NCI-H187 (cell line): ENCODE measurements at places on chromosomes 11 and 22.

- DNase-seq = no peak
Observed at GRCh38 chr11:907668-908067, 2.9 kb downstream of the CHID1 start.

DNA sequence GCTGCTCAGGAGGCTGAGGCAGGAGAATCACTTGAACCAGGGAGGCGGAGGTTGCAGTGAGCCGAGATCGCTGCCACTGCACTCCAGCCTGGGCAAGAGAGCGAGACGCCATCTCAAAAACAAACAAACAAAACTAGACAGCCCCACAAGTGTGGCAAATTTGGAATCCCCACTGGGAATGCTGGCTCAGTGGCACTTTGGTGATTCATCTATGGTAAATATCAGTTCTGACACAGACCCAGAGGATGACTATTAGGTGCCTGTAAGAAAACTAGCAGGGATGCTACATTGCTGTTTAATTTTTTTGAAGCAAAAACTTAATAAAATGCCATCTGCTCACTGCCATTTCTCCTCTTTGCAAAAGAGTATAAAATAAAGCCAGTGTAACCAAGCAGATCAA is 107.9 kb downstream of the NAT10 start:
- no peak for DNase-seq

DNA sequence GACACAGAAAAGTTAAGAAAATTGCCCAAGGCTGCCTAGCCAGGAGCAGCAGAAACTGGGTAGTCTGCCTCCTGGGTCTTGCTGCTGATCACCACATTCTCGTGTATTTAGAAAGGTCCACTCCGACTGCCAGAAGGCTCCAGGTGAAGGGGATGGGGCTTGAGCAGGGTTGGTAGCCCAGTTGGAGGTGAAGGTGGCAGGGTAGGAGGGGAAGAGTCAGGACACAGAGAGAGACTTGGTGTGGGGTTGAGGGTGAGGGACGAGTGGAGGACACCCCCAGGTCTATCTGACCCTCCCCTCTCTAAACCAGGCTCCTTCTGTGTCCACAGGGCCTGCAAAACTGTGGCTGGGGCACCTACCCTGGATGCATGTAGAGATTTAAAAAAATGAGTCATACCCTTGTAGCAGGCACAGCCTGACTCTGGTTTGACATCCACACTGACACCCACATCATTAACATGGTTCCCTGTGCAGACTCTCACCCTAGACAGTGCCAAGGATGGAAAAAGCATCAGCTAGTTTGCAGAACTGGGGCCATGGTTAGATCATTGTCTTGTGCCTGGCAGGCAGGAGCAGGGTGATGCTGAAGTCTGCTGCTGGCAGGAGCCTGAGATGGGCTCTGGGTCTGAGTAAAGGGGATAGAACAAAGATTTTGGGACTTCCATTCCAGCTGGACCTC is 273.2 kb downstream of the TENM4 start:
- DNase-seq = no peak

- no peak for DNase-seq
Observed at GRCh38 chr11:2664791-2665525, 34.8 kb downstream of the KCNQ1OT1 start.

DNA sequence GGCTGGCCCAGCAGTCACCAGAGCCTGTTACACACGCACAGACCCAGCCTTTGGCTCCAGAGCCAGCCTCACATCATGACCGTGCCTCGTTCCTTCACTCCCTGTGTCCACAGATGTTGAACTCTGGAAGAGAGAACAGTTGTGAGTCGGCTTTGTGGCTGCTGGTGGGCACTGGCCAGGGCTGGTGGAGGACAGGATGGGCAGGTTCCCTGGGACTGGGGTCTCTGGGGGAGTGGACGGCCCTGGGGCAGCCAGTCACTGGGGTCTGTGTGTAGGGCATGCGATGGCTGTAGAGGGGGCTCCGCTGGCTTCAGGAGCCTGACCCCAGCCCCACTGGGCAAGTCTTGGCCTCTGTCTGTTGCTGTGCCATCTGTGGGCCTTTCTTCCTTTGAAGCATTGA is 1070.1 kb downstream of the BRD1 start:
- DNase-seq = no peak

GRCh38 chr11:104700609-104701008 is 197.7 kb downstream of the CASP12 start:
- no peak for DNase-seq

GRCh38 chr11:118341261-118341660 is 1.2 kb downstream of the CD3D start:
- no peak for DNase-seq

DNA sequence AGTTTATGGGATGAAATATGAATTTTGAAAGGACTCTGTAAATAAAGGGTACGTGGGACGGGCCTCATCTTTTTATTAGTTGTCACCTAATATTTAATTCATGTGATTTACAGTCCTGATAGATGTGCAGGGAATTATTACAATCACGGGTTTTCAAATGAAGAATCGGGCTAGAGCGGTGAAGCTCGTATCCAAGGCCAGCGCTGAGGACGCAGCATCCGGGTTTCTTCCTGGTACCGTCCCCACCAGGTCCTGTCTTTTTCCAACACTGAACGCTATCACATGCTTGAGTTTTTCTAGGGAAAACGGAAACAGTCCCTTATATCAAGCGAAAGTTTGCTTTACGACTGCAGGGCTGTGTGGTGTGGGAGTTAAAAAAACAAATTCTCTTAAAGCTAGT is 787 bp downstream of the SMDT1 start:
- DNase-seq = no peak
